ENCODE measurements at places on chromosomes 2 and 18.

GRCh38 chr18:58788971-58789875 is 75.5 kb upstream of the ZNF532 start:
- peak; percentile 65 for DNase-seq

- peak; percentile 5 for DNase-seq
Measured at GRCh38 chr2:236093134-236093533, 75.1 kb downstream of the GBX2 start.

GRCh38 chr2:69721022-69721421 is 20.9 kb upstream of the ANXA4 start:
- DNase-seq = no peak

DNA sequence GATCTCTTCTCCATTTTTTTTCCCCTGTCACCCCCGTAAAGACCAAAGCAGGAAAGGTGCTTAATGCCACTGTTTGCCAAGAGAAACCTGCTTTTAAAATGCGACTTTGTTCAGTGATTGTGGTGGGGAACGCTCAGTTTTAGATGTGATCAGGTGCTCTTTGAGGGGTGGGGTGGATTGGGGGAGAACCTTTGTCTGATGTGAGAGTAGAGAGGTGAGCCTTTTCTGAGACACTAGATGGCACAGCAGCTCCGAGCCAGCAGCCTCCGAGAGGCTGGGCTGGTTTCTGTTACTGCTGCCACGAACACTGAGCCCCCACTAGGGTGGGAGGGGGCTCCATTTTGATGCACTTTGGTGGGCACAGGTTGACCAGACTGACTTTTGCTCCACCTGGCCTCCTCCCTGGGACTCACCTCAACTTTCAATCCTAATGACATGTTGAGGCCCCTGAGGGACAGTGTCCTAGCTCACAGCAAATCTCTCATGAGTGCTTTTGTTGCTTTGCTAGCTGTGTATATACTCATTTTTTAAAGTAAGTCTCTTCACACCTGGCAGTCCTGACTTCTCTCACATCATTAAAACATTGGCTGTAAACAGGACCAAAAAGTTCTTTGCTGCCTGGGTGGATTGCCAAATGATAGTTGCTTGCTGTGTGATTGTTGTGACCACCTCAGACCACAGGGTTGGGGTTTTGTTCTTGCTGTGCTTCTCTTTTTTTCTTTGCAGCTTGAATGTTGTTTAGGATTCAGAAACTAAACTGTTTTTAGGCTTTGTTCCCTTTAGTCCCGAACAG is 98.2 kb upstream of the MAP3K20 start:
- DNase-seq = no peak

GRCh38 chr2:61165946-61166345 is 4.0 kb downstream of the C2orf74 start:
- no peak for DNase-seq

GRCh38 chr2:38829971-38830370 is 45.8 kb downstream of the DHX57 start:
- no peak for DNase-seq

DNA sequence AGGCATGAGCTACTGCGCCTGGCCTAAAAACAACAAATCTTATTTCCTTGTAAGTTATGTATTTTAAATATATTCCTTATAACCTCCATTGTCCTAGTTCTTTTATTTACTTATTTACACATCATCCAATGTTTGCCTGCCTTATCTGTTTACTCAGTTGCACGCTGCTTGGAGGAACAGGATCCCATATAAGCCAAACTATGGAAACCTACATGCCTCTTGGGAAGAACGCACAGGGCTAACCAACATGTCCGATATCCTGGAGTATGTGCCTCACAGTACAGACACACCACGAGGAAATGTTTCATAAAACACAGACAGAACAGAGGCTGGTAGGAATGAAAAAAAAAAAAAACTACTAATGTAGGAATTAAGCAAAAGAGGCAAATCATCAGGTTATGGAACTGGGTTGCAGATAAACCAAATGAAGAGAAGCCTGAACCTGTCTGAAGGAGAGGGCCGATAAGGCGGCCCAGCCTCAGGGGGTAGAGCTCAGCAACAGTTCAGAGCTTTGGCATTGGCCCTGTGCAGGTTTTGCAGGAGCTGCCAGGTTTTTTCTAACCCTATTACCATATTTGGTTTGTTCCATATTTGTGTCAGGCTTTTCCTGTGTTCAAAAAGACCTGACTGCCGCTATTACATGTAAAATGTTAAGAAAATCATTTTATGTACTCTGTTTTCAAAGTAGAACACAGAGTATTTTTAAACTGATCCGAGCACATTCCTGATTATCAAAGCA is 19.9 kb upstream of the SP3 start:
- DNase-seq = no peak

DNA sequence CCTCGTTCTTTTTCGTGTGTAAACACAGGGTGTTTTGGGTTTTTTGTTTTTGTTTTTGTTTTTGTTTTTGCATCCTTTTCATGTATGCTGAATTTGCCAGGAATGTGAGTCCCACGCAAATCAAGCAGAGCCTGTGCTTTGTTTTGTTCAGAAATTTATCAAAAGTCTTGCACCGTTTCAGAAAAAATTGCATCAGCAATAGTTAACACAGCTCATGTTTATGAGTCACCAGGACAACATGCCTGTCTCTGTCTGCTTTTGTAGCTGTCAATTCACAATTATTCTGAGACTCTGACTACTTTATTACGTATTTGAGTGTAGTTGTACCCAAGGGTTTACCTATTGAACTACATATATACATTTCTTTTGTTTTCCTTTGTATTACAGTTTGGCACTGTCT is 38.3 kb downstream of the MRPL44 start:
- no peak for DNase-seq

- DNase-seq = no peak
Measured at GRCh38 chr2:50635824-50636223, 396.1 kb downstream of the NRXN1 start.

DNA sequence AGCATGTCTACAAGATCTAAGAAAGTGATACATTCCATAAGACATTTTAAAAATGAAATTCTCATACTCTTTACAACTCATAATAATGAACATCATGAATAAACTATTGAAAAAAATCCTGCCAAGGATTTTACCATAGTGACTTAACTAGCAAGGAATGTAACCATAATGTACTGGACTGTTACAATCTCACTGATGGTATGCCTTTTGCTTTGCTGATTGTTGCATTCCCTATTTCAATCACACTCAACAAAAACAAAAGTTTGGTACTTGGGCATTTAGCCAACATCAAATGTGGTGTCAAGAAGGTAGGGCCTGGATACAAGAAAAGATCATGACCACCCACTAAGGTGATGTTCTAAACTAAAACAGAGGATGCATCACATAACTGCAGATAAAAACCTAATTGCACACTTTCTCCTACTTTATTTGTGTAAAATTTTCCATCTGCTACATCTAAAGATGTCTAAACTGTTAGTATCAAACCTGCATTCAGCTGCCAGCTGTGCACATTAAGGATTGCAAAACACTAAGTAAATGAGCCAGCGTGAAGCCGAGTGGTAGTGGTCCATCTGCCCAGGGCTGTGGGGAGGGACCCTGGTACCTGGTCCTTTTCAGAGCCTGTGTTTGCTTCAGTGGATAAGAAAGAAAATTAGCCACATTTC is 564.4 kb downstream of the ZEB2 start:
- peak; percentile 1 for DNase-seq

GRCh38 chr2:69827796-69828540 is 1.5 kb upstream of the GMCL1 start:
- no peak for DNase-seq

GRCh38 chr2:225117051-225117716 is 74.9 kb upstream of the DOCK10 start:
- no peak for DNase-seq
